ENCODE measurements at places on chromosomes 16 and 17.

GRCh38 chr17:79087428-79088143 is 13.0 kb downstream of the ENGASE start:
- peak; percentile 25 for DNase-seq

- DNase-seq, result peak; percentile 58
These were observed 85.7 kb downstream of the CDYL2 start for GRCh38 chr16:80718480-80719220.

GRCh38 chr16:27638833-27639560 is 89.1 kb downstream of the KATNIP start:
- no peak for DNase-seq

GRCh38 chr17:15171167-15172047 is 93.7 kb downstream of the PMP22 start:
- DNase-seq, result peak; percentile 80

DNA sequence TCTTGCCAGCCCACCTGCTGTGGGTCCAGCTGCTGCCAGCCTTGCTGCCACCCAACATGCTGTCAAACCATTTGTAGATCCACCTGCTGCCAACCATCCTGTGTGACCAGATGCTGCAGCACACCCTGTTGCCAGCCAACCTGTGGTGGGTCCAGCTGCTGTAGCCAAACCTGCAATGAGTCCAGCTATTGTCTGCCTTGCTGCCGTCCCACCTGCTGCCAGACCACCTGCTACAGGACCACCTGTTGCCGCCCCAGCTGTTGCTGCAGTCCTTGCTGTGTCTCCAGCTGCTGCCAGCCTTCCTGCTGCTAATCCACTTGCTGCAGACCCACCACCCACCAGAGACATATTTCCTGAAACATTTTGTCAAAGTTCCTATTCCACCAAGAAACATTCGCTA is 641 bp downstream of the KRTAP9-1 start:
- DNase-seq, result no peak

DNA sequence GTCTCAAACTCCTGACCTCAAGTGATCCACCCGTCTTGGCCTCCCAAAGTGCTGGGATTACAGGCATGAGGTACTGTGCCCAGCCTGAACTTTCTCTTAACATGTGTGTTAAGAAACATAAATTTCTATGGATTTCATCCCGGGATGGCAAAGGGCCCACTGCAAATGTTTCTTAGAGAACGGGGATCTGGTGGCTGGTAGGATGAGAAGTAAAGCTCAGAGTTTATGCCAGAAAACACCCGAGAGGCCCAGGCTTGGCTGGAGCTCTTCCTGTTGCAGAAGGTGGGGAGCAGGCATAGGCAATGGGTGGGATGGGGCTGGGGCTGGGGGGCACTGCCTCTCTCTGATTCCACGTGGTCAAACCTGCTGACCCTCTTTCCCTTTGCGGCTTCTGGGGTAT is 5.6 kb upstream of the CARHSP1 start:
- DNase-seq, result no peak

GRCh38 chr16:74844041-74844980 is 69.7 kb upstream of the FA2H start:
- DNase-seq, result no peak

DNA sequence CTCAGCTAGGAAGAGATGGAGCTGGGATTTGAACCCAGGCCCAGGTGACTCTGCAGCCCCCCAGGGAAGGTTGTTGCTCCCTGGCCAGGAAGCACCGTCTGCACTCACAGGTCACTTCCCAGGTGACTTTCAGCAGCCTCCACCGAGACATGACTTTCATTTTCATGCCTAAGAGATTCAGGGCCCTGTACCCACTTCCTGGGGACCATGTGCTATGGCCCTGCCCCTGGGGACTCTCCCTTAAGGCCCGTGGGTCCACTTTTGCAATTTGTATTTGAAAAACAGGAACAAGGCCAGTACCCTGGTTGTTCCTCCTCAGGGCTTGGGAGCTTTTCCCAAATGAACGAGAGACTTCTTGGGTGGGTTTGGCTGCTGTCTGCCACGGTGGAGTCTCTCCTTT is 191.0 kb downstream of the IRF8 start:
- no peak for DNase-seq

DNA sequence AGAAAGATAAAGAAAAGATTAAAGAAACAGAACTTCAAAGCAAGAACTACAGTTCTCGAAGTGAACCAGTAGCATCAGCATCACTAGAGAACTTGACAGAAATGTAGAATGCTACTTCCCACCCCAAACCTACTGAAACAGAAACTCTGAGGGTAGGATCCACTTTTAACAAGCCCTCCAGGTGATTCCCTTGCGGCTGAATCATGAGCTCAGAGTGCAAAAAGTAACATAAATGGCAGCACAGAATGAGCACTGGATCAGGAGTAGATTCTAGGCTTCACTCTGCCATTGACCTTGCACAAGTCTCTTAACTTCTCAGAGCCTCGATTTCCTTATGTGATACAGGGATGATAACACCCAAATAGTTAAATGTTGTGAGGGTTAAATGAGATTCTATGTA is 5.8 kb downstream of the TOM1L2 start:
- DNase-seq, result no peak

DNA sequence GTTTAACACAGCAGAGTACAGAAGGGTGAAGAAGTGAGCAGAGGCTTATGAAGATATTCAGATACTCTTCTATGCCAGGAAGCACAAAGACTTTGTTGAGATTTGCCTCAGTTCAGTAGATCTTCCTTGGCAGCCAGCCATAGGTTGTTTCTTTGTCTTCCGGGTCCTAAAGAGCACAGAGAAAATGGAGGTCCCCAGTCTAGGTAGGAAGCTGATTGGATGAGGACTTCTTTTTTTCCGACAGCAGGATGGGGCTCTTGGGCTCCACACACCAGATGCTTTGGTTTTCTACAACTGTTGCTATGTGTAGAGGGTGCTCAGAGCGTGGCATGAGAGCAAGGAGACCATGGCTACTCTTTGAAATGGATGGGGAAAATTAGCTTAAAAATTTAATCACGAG is 8.3 kb upstream of the CDC6 start:
- DNase-seq, result no peak

DNA sequence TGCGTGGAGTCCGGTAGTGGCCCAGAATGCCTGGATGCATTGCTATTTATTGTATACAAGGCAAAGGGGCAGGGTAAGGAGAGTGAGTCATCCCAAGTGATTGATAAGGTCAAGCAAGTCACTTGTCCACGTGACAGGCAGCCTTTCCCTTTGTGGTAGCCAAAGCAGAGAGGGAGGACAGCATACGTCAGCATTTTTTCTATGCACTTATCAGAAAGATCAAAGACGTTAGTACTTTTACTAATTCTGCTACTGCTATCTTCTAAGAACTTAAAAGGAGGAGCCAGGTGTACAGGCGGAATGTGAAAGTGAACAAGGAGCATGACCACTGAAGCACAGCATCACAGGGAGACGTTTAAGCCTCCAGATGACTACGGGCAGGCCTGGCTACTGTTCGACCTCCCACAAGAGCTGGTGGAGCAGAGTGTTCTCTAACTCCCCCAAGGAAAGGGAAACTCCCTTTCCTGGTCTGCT is 47.9 kb upstream of the ARL4D start:
- no peak for DNase-seq

DNA sequence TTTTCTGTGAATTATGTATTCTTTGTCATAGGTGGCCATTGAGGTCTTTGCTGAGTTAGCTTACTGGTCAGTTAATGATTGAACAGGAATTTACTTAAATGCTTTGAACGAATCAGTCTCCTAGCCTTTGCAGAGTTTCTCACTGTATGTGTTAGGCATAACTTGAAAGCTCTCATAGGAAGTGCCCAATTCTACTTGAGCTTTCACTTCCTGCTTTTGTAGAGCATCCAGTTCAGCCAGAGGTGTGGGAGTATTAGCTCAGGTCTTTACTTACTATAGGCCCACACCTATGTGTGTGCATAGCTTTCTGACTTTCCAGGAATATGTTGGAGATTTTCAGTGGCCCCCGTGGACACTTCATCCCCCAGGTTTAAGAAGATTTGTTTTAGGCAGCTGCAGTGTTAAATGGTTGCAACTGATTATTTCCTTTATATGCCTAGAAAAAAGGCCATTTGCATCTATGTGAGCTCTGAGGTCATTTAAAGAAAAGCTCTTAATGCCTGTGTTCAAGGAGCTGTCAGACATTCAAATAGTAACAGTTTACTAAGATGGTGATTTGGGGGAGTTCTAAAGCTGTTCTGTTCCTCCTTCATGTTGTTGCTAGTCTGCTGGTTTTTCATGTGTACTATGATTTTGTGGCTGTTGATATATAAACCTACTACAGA is 62.3 kb downstream of the PHKB start:
- DNase-seq, result no peak

- no peak for DNase-seq
These were observed 100.5 kb downstream of the CYB561 start for GRCh38 chr17:63345611-63346010.

- peak; percentile 38 for DNase-seq
These were observed 51.2 kb downstream of the SYCE1L start for GRCh38 chr16:77250400-77250799.

- DNase-seq, result no peak
These were observed 35.4 kb downstream of the GINS2 start for GRCh38 chr16:85653290-85653891.

GRCh38 chr17:81117672-81118198 is 47.6 kb upstream of the PVALEF start:
- DNase-seq, result no peak

DNA sequence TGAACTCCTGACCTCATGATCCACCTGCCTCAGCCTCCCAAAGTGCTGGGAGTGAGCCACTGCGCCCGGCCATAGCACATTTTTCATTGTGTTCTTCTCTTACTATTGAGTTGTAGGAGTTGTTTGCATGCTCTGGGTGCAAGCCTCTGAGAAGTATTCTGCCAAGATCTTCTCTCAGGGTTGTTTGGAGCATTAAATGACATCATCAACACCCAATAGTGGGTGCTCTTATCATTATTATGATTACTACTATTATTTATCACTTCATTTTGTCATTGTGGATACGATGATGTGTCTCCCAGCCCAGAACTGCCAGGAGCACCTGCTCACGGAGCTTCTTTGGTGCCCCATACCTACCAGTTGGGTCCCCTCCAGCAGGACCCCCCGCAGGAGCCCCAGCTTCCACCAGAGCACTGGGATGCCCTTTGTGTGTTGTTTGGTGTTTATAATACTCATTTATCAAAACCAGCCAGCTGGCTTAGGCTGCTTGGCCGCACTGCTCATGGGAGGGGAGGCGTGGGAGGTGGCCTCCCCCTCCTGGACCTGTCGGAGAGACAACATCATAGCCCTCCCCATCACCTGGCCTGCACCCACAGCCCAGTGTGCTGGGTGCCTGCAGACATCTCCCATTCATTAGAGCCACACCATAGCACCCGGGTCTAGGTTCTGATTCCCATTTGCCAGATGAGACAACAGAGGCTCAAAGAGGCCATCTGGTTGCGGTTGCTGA is 12.9 kb upstream of the MAP2K3 start:
- no peak for DNase-seq

GRCh38 chr16:60642956-60643355 is 1393.3 kb downstream of the CDH8 start:
- DNase-seq, result peak; percentile 82

DNA sequence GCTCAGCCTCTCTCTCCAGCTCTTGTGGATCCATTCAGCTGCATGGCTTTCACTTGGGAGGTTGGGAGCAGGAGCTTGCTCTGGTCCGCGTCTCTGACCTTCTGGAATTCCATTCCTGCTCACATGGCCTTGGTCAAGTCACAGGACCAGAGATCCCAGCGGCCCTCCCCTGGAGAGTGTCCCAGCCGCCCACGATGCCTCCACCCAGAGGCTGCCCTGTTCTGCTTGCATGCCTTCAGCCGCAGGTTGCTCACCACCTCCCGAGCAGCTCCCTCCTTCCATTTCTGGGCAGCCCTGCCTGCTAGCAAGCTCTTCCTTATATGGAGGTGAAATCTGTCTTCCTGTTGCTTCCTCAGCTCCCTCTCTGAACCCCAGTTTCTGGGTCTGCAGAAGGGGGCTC is 32.6 kb downstream of the RAI1 start:
- DNase-seq, result no peak

DNA sequence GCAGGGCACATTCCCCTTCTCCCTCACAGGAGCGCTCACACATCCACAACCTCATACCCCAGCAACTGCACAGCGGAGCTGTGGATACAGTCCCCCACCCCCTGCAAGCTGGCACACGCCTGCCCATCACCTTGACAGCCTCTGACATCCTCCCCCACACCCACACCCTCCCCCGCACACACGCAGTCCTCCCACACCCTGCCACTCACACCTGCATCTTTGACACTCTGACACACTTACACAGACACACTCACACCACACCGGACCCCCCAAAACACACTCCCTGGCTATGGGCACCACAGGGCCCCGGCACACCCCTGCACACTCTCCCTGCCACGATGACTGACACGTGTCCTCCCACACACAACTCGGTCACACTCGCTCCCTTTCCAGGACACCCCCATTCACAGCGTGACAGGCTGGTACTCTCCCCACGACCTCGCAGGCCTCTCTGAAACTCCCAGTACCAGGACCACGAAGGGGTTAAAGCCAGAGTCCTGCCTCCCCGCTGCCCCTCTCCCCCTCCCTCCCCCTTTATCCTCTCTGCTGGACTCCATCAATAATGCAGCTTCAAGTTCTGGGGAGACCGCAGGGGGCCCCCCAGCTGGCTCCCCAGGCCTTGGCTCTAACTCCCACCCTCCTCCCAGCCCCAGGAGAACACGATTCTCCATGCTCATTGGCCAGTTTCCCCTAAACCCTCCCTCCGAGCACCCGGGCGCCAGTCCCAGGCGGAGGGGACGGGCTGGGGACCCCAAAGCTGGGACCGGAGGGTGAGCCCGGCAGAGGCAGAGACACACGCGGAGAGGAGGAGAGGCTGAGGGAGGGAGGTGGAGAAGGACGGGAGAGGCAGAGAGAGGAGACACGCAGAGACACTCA is at the start of gene PPP1R1B:
Gene PPP1R1B (plus strand): TSS at position 782 of the 876 bp plus-strand sequence. CDS start 441 bp downstream, outside the sequence.
- DNase-seq, result peak; percentile 24

DNA sequence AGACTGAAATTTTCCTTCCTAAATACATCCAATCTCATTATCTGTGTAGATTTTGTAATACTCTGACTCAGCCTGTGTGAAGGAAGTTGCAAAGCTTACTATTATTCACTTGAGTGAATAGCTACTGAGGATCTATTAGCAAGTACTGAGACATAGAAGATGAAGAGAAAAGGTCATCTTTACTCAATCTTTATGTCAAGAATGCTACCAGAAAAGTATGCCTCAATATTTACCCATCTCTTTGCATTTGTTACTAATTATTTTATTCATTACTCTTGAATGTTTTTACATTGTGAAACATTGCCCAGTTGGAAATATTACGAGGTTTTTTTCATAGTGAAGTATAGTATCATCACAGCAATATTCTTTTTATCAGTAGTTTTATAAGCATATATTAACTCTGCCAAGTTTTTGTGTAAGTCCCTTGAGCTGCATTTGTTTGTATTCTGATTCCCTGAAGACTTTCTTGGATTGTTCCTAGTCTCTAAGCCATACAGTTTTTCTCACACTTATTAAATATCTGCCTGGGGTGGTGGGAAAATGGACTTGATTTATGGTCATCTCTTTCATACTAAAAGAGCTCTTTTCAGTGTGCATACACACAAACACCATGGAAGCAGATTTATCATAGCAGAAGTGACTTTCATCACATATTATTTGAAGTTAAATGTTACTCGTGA is 110.4 kb downstream of the MRTFB start:
- DNase-seq, result peak; percentile 61

- no peak for DNase-seq
These were observed 216.1 kb downstream of the ENGASE start for GRCh38 chr17:79290726-79291125.

GRCh38 chr17:11245187-11245586 is 4.2 kb downstream of the SHISA6 start:
- DNase-seq, result no peak

- peak; percentile 22 for DNase-seq
These were observed 794 bp downstream of the SMG6 start for GRCh38 chr17:2302778-2303203.
